ENCODE measurements at places on chromosomes 3 and 15. TPM values are rescaled to one million over a fixed set of nuclear protein-coding genes. Genes with fewer than 3 reads are reported as not detected.

GRCh38 chr15:41115652-41116115 lies 396 bp downstream of the INO80 start:
- peak; percentile 71 for DNase-seq

DNA sequence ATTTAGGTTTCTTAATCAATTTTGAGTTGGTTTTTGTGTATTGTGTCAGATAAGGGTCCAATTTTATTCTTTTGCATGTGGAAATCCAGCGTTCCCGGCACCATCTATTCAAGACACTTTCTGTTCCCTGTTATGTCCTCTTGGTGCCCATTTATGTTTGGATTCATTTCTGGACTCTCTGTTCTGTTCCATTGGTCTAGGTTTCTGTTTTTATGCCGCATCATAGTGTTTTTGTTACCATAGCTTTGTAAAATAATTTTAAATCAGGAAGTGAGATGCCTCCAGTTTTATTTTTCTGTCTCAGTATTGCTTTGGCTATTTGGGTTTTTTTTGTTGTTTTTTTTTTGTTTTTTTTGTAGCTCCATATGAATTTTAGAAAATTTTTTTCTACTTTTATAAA lies 97.1 kb downstream of the LRRC28 start:
- no peak for DNase-seq

DNA sequence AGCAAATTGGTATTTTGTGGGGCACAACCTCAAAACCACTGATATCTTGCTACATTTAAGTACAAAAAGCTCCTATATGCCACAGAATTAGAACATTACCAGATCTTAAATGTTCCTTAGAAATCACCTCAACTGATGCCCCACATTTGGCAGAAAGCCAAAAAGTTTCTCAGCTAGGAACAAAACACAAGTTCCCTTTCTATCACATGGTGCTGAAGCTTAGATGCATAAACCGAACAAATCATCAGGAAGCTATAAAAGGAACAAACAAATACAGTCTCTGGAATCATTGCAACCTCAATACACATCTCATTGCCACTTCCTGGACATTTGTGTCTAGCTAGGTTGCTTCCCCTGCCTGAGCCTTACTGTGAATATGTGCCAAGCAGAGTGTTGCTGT lies 492.6 kb downstream of the LPP start:
- DNase-seq: no peak

- no peak for DNase-seq
These were observed 163.9 kb downstream of the PEX5L start for GRCh38 chr3:179872842-179873241.

GRCh38 chr3:73868688-73869315 lies 244.1 kb upstream of the PDZRN3 start:
- DNase-seq: no peak

GRCh38 chr3:72120039-72120438 lies 335.1 kb upstream of the PROK2 start:
- DNase-seq: no peak

- no peak for DNase-seq
These were observed 4.5 kb downstream of the GPR156 start for GRCh38 chr3:120280566-120280965.

DNA sequence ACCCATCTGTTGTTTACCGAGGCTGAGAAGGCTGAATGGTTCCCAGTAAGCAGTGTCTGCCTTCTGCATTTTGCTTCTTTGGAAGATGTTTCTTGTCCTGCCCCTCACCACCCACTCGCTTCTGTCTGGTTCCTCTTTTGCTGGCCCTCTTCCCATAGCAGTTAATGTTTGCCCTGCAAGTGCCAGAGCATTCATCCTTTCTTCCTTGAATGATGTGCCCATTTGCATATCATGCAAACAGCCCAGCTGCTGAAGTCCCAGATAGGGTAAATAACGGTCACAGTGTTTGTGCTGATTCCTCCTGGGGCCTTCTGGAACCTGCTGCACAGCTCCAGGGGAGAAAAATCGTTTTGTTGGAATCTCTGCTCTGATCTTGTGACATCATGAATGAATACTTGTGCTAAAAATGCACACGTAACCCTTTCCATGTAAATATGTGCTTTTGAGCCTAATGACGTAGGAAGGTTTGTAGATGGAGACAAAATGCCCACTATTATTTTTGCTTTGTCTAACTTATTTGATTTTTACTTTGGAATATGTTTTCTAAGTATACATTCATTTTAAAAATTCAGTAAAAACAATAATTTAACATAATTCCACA lies 381.0 kb downstream of the SOX2 start:
- DNase-seq: no peak

- peak; percentile 59 for DNase-seq
These were observed 133.6 kb downstream of the PLD1 start for GRCh38 chr3:171676601-171677175.

GRCh38 chr3:49906073-49906743 lies 2.5 kb upstream of the MST1R start:
- peak; percentile 70 for DNase-seq

DNA sequence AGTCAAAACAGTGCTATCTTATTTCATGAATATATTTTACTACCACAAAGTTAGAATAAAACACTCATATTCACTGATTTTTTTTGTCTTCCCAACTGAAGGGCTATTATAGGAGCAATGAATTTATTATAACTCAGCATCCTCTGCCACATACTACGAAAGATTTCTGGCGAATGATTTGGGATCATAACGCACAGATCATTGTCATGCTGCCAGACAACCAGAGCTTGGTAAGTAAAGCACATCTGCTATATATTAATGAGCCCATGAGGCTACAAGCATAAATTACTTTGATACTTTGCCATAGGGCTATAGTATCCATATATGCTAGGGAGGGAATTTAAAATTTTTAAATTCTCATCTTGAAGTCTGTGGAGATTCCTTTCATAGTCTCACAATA lies 95.9 kb downstream of the FEZF2 start:
- no peak for DNase-seq

- no peak for DNase-seq
These were observed 121.3 kb downstream of the CD47 start for GRCh38 chr3:107969525-107969924.

- DNase-seq: peak; percentile 43
These were observed 34.5 kb downstream of the NPTN start for GRCh38 chr15:73598530-73599160.

DNA sequence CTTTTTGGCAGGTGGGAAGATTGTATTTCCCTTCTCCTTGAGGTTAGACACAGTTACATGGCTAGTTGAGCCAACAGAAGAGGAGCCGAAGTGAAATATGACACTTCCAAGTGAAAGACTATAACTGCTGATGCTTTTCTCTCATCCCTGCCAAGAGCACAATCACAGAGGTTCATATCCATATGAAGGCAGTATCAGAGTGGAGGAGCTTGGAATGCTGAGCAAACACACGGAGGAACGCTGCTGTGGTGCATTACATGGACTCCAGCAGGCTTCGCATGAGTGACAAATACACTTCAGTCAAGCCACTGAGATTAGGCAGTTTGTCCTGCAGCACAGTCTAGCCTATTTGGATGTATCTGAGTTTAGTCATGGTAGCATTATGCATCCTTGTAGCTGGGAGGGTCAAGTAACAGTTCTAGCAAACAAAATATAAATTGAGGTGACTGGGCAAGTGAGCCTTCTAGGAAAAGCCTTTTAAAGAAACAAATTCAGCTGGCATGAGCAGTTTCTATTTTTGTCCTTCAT lies 5.4 kb downstream of the IQCF6 start:
- no peak for DNase-seq

GRCh38 chr3:115990669-115991068 lies 367.4 kb downstream of the GAP43 start:
- DNase-seq: no peak

DNA sequence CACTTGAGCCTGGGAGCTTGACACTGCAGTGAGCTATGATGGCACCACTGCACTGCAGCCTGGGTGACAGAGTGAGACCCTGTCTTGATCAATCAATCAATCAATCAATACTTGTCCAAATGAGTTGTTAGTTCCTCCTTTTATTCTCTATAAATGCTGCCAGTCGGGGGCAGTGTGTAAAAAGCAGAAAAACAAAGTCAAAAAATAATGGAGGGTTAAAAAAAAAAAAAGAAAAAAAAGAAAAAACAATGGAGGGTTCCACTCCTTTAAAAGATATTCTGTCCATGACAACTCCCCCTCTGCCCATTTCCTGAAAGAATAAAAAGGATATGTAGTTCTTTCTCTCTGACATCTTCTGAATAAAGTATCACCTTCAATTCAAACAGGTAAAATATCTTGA lies 1068.6 kb downstream of the FHIT start:
- no peak for DNase-seq

GRCh38 chr3:108006881-108007331 lies 83.9 kb downstream of the CD47 start:
- DNase-seq: no peak

The ZPLD1 gene
- not detected for total RNA-seq

The ATP2B2 gene
- not detected for total RNA-seq

The POPDC2 gene
- 538 TPM for total RNA-seq

The LAMB2 gene
- total RNA-seq: 568 TPM

All from Right ventricle myocardium superior (tissue), 1 donor.